NCI-H1092 (cell line): ENCODE measurements at places on chromosomes 2 and 18.

DNA sequence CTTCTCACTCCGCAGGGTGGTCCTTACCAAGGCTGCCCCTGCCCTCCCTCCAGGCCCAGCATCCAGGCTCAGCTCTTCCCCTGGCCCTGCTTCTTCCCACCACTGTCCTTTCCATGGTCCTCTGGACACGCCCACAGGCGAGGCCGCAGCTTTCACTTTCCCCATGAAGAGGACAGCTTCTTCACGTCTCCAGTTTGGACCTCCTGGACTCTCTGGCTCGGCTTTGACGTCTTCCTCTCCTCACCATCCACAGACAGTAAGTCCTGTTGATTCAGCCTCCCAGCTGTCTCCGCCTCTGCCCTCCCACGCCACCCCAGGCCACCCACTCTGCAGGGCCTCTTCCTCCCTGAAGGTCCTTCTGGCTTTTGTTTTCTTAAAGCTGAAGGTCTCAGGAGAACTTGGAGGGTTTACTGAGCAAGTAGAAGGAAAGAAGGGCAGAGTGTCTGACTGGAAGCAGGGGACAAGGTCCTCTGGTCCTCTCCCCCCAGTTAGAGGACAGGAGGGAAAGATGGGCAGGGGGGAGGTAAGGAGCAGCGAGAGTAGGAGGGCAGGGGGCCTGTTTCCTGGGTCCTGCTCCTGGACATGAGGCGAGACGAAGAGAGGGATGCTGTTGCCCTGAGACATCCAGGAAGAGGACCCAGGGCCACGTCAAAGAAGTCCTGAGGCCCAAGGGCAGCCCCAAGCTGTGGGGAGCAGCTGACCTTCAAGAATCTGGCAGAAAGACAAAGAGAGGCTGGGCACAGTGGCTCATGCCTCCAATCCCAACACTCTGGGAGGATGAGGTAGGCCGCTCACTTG is 24.7 kb upstream of the NMUR1 start:
- DNase-seq: no peak

- DNase-seq: no peak
Measured at GRCh38 chr2:137772451-137772850, 191.8 kb upstream of the HNMT start.

GRCh38 chr2:127170452-127171197 is 49.5 kb downstream of the CYP27C1 start:
- no peak for DNase-seq

DNA sequence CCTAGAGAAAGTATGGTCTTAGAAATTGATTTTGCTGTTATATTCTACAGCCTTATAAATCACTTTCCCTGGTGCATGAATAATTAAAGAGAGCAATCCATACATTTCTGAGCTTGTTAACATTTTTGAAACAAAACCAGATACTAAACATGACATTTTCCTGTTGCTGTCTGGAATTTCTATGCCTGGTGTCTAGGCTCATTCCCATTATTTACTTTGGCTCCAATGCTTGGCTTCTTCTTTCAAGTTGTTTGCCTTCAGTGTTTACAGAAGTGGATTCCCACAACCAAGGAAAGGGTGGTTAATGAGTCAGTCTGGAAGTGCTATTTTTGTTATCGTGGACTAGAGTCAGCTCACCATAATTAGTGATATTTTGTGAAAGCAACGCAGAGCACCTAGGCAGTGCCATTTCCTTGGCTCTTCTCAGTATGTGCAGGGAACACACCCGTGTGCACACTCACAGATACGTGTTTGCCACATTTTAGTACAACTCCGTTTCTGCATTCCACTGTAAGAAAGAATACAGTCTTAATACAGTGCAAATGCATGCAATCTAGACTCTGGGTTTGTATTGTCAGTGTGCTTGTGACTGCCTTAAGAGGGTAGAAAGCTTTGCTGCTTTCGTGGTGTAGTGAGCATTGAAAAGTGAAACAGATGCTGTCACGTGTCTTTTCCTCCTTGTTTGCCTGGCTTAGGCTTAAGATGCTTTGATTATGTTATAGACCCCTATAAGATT is 185.0 kb upstream of the RASGRP3 start:
- peak; percentile 19 for DNase-seq

DNA sequence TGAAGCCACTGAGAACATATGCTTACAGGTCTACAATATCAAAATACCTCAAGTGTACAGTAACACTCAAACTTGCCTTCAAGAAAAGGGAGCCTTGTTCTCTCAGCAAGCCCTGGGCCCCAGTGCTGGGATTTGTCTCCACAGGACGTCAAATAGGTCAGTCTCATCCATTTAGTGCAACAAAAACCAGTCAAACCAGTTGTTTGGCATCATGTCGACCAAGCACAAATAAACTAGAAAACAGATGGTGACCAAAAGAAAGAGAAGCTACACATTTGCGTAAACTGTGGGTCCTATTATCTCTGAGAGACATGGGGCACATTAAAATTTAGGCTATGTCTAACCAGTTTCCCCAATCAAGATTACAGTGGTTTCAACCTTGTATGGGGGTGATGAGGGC is 182.6 kb upstream of the PKDCC start:
- DNase-seq: no peak
